ENCODE measurements at places on chromosomes 4 and X.

DNA sequence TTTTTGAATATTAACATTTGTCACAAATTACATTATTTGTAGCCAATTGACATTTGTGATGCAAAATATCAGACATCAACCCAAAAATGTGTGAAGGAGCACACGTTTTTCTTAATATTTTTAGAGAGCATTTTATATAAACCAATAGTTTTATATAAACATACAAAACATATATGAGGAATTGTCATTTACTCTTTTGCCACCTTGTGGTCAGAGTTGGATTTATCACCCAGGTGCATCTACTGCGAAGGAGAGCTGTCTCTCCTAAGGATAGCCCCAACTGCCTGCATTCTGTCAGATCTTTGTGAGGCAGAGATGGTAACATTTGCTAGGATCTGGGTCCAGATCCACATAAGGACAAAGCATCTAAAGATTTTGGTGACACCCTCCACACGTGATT lies 2.5 kb upstream of the USP27X start:
- peak; percentile 4 for DNase-seq

- DNase-seq = no peak
These were observed 2.9 kb downstream of the GPRASP3 start for GRCh38 chrX:102723456-102723855.

DNA sequence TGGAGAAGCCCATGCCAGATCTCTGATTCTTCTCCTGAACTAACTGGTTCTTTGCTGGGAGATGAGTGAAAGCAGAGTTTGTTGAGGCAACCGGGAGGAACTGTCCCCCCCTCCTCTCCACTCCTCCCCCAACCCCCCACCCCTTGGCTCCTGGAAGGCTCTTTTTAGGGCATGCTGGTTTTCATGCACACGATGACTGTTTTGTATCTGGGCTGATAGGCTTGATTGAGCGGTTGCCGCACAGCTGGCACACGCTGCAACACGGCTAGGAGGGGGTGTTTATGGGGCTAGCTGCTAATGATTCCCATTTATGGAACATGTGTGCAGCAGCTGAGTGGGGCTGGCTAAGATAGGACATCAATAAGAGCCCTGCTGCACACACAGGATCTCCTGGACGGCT lies 137.2 kb downstream of the SMIM20 start:
- DNase-seq = no peak

DNA sequence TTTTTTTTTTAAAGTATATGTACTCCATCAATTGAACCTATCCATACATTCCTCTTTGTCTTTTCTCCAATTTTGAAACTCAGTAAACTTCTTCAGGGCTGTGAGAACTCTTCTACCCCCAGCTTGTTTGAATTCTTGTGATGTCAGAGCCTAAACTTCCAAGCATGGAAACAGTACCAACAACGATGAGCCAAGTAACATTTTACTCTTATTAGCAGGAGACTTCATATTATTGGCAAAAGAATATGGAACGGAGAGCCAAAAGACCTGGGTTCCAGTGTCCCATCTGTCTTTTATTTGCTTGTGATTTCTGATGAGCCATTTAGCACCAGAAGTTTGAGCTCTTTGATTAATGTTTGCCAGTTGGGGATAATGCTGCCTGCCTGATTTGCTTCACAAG lies 5.3 kb downstream of the DIAPH2 start:
- no peak for DNase-seq

DNA sequence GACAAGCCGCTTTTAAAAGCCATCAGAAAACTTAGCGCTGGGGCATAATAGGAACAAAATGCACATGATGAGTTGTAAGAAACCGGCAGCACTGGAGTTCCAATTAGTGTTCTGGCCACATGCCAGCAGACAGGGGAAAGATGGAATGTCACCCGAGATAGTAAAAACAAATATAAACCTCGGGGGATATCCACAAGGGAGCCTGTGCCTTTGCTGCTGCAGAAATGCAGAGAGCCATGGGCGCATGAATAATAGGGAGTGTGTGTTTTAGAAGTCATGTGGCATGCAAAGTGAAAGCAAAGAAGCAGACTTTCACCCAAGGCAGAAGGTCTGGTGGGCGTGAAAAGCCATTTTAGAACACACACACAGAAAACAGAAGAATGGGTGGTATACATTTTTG lies 19.1 kb downstream of the GPRASP3 start:
- DNase-seq = no peak

GRCh38 chr4:144583658-144584057 lies 62.3 kb upstream of the HHIP start:
- DNase-seq = no peak

DNA sequence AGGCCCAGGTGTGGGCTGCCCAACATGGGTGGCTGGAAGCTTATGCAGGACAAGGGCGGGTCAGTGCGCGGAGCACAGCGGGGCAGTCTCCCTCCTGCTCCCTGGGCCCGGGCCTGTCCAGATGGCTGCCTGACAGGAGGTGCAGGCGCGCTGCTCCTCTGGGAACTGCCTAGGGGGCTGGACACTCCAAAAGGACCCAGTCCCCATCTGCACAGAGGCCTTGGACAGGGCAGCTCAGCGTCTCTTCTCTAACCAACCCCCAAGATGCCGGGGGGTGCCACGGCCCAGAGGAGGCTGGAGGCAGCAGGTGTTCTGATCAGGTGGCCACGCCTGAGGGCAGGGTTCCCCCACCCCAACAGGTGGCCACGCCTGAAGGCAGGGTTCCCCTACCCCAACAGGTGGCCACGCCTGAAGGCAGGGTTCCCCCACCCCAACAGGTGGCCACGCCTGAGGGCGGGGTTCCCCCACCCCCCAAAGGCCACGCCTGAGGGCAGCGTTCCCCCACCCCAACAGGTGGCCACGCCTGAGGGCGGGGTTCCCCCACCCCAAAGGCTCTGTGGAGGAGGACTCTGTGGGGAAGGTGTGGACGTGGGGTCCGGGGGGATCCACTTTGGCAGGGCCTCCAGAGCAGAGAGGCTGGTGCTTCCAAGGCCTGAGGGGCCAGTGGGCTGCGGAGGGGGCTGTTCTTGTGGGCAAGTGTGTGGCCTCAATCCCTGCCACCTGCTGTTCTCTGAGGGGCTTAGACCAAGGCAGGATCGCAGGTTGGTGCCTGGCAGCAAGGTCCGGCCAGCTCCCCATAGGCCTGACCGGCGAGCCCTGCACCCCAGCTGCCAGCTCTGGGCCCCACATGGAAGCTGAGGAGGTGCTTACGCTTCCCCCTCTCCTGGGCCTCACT lies 36.1 kb downstream of the CPLX1 start:
- DNase-seq = no peak

GRCh38 chr4:73417973-73418372 lies 13.9 kb downstream of the ALB start:
- DNase-seq = no peak

DNA sequence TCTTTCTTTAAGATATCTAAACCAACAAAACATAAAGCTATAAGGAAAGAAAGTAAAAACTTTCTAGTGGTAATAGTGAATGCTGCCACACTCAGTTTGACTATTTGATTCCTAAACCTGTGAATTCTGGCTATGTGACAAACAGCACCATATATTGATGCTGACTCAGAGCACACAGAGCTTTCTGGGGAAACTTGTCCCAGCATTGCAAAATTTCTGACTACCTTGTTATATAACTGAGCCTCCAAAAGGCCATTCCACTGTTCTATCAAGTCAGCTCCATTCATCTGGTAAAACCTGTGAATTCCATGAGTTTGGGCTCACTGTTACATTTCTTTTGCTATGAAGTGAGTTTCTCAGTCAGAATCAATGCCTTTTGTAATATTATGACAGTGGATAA lies 1229.7 kb downstream of the PCDH18 start:
- DNase-seq = no peak

- no peak for DNase-seq
These were observed 164.3 kb downstream of the GABRB1 start for GRCh38 chr4:47195706-47196105.

GRCh38 chrX:150508018-150508417 lies 60.4 kb upstream of the MTM1 start:
- DNase-seq = no peak

DNA sequence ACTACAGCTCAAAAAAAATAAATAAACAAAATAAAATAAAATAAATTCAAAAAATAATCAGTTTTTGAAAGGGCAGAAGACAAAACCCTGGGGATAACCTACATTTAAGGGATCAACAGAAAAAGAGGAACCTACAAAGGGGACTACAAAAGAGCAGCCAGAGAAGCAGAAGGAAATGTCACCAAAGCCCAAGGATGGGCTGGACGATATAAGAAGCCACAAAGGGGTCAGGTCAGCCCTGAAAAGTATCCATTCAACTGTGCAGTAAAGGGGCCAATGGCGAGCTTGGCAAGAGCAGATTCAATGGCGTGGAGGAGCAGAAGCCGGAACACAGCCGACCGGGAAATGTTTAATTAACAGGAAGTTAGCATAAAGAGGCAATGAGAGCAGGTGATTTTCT lies 16.9 kb downstream of the ACOT9 start:
- DNase-seq = no peak

DNA sequence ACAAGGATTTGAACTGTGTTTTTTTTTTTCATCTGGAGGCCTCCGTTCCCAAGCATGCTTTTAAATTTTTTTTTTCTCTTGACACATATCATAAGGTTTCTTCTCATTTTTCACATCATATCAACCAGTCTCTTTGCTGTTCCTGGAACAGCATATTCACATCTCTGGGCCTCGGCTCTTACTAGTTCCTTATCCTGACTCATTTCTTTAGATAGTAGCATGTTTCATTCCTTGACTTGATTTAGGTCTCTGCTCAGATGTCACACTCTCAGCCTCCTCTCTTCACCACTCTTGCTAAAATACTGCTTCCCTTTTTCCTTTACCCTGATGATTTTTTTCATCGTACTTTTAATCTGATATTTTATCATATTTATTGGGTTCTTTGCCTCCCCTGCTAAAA lies 976.4 kb upstream of the FTHL17 start:
- DNase-seq = no peak

- no peak for DNase-seq
These were observed 187.9 kb downstream of the EPHA5 start for GRCh38 chr4:65482410-65482809.

- DNase-seq = no peak
These were observed 90.7 kb upstream of the JADE1 start for GRCh38 chr4:128718768-128719167.

DNA sequence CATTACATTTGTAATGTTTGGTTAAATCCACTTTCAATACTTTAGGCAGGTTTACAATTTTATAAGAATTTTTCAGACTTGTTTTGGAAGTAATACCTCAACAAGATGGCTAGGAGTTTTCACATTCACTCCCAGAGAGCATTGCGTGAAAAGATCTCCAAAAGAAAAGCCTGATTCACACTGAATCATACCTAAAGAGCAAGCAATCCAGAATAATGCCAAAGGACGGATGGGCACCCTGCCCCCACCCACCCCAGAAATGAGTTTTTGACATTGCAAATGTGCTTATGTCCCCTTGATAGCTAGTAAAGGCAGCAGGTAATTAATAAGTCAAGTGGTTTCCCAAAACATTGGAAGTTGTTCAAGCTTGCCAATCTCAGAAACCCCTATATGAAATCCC lies 557.7 kb upstream of the TENM3 start:
- no peak for DNase-seq

DNA sequence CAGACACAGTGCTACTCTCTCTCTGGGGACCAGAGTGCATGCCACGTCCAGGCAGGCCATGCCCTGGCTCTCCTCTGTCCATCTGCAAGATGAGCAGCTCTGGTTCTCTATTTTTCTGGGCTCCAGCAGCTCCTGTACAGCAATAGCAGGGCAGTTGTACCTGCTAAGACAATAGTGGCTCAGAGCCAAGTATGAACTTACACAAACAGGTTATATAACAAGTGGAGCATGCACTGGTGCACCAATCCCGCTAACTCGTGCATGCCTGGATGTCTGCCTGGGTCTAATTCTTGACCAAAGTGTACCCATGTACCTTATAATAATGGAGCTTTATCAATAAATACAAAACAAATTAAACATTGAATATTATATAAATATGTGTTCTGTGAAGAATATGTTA lies 392.3 kb downstream of the CENPC start:
- DNase-seq = no peak

GRCh38 chr4:56727150-56727549 lies 46.1 kb upstream of the HOPX start:
- no peak for DNase-seq

GRCh38 chr4:71456841-71457240 lies 118.0 kb downstream of the SLC4A4 start:
- no peak for DNase-seq

DNA sequence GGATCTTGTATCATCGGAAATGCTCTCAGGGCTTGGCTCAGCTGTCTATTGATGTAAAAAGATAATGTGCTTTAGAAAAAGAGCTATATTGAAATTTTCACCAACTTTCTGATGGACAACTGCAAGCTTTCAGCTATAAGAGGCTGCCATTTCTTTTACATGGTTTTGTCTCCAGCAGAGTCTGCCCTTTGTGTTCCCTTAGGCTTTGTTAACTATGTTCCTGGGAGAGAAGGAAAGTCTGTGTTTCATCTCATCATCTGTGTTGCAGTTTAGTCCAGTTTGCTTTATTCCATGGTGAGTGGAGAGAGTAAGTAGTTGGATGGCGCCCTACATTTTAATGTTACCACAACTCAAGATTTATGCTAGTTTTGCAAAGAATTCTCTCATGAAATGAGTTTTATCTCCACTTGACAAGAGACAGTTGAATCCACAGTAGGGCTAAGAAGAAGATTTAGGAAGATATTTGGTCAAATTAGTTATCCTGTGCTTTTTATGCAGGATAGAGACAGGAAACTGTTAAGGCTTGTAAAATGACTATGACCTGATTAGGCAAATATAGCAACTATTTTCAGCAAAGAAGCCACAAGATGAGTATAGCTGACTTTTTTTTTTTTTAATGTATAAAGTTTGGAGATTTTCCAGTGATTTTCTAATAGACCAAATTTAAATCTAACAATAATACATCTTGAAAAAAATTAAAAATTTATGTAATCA lies 16.5 kb downstream of the SEPTIN11 start:
- no peak for DNase-seq

DNA sequence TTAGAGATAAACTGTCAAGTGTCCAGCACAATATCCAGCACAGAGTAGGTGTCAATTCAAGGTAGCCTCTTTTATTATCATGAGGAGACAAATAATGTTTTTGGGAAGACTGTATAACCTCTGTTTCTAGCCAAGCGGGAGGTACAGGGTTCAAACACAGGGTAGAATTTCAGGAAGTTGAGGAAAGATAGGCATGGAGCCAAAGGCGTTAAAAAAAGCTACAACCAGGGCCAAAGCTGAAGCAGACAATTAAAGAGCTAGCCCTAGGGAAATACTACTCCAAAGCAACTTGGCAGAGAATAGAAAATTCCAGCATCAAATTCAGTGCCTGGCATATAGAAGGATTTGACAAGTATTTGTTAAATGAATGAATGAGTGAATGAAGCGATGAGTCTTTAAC lies 40.0 kb upstream of the CASK start:
- DNase-seq = peak; percentile 35

DNA sequence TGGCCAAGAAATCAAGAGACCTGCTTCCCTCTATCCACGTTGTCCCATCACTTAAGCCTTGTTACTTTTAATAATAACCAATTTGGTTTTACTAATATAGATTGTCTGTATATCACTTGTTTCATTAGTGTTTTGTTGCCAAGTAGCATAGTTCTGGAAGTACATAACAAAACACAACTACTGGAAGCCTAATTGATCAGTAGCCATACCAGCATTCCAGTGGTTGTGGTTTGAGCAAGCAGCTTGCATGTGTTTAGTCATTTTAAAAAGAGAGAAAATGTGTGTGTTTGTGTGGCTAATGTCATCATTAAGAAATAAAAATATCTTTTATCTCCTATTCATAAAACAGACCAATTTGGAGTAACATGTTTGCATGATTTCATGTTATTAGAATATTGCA lies 70.8 kb downstream of the PTPN13 start:
- no peak for DNase-seq
